Spleen (tissue), 13 donors: ENCODE measurements at places on chromosomes 16 and 17.

- no peak for DNase-seq
These were observed 47.1 kb downstream of the SLC6A4 start for GRCh38 chr17:30188211-30188939.

DNA sequence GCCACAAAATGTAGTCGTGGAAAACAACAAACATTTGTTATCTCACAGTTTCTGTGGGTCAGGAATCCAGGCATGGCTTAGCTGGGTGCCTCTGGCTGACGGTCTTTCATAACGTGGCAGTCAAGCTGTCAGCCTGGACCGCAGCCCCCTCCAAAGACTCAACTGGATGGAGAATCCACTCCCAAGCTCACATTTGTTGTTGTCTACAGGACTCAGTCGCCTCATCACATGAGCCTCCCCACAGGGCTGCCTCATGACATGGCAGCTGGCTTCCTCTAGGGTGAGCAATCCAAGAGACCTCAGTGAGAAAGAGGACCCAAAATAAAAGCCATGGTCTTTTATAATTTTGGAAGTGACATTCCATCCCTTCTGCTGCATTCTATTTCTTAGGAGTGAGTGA is 34.7 kb upstream of the AKAP1 start:
- DNase-seq, result no peak

- no peak for DNase-seq
These were observed 163.0 kb downstream of the ABCA8 start for GRCh38 chr17:68792042-68792685.

DNA sequence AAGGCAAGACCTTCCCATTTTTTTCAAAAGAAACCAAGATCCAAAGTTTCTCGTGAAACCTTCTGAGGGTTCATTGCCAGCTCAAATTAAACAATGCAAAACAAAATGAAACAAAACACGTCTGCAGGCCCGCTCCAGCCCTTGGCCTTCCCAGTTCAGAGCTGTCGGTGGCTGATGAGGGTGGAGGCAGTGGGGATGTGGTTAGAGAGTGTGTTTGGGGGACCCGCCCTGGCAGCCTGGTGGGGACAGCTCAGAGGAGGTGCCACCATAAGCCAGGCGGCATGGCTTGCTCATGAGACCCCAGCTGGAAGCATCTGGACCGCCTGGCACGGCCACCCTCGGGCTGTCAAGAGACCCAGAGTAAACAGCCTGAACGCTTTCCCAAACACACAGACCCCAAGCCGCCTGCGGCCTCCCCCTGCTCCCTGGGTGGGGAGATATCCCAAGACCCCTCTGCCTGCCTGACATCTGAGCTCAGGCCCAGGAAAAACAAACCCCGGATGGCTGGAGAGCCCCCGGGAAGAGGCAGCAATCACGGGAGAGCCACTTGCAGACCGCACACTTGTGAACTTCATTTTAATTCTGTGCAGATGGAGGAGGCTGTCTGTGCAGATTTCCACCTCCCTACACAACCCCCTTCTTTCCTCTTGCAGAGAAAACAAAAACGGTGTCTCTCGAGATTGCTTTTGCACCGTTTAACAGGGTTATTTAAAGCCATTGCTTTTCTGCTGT is 35.4 kb upstream of the LITAF start:
- DNase-seq, result peak; percentile 88

DNA sequence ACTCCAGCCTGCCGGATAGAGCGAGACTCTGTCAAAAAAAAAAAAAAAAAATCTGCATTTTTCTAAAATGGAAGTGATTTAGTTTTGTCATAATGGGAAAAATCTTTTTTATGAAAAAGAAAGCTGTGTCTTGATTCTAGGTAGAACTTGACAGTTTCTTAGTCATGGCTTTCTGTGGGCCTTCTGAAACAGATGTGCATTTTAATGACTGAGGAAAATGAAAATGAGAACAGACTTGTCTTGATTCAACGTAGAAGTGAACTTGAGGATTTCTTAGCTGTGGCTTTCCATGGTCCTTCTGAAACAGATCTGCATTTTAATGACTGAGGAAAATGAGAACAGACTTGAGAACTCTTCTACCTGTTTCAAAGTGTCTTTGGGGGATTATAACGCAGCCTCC is 171.7 kb downstream of the VPS53 start:
- no peak for DNase-seq
